ENCODE measurements at places on chromosomes 12 and 14.

DNA sequence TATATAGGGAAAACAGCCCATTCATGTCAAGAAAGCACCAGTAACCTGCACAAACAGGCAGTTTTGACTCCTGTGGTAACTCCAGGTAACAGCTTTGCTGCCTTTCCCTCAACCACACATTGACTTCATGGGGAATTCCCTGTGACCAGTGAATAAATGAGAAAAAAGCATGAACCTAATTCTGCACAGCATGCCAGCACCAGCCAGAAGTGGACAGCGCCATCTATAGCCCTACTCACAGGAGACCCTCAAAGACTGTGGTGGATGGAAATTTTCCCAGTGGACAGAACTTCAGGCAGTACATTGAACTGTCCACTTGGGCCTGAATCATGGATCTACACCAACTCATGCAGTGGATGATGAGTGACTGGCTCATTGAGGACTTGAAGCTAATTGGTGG is 152.1 kb downstream of the SLC8A3 start:
- H3K36me3 ChIP-seq, result no peaks in the 10 kb centered on the region
- no peaks in the 10 kb centered on the region for H3K4me1 ChIP-seq
- peaks cover 19% of the 10 kb centered on the region for H3K27me3 ChIP-seq
- H3K27ac ChIP-seq, result no peak overlapping the region
- H3K4me3 ChIP-seq, result no peak overlapping the region
- DNase-seq, result no peak

DNA sequence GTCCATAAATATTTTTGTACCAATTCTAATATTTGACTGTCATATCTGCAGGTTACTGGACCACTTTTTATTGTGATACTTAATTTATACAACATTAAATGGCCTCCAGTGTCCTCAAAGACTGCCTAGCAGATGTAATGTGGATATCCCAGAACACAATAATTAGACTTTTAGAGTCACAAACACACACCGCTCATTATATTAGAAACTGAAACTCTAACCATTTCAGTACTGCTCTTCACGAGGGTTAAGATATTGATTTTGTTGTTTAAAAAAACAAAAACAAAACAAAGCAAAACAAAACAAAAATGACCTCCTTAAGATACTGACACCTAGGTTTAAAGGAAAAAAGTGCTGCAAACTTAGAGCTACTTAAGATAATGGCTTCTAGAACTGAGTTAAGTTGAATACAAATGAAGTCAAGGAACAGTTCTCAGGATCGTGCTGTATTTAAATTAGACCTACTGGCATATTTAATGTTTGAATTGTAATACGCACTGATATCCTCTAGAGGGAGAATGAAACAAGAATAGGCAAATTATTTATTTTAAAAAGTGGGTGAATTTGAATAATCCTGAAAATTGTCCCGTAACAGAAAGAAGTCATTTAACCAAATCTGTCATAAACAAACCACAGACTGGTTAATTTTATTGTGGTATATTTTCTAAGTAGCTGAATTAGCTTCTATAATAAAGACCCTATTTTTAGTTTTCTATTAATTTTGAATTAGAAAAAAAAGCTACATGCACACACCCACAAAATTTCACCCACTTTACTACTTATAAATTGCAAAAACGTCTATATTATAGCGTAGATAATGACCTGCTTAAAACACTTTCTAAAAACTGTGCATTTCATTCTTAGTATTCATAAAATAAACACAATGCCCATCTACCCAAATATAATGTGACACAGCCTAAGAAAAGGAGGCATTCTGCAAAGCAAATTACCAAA is 395.2 kb upstream of the DCN start:
- DNase-seq, result no peak
- H3K27me3 ChIP-seq, result no peaks in the 10 kb centered on the region
- no peak overlapping the region for H3K27ac ChIP-seq

DNA sequence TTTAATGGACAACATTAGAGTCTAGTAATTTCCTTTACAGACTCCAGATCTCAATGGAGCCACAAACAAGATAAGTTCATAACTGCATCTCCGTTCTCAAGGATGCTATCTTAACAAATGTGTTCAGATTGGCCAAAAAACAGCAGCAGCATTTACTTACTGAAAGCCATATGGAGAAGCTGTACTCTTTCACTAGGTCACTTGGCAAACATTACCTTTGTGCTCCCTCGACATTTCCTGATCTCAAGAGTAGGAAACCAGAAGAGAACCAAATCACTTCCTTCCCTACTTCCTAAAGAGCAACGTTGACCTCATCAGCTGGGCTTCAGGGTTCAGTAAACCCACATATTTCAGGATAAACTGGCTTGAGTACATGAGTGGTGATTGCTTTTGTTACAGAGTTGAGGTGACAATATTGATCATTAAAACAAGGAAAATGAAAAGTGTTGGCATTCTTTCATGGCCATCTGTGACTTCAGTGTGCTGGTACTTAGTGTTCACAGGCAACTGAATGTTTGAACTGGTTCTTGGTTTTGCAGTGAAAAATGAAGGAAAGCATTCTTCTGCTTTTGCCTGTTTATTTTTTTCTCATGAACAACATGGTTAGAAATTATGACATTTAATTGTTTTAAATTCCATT is 449.6 kb downstream of the TMEM117 start:
- peaks cover 3% of the 10 kb centered on the region for H3K36me3 ChIP-seq
- DNase-seq, result no peak
- no peaks in the 10 kb centered on the region for H3K27me3 ChIP-seq
- peaks cover 18% of the 10 kb centered on the region for H3K4me1 ChIP-seq
- H3K27ac ChIP-seq, result no peak overlapping the region

DNA sequence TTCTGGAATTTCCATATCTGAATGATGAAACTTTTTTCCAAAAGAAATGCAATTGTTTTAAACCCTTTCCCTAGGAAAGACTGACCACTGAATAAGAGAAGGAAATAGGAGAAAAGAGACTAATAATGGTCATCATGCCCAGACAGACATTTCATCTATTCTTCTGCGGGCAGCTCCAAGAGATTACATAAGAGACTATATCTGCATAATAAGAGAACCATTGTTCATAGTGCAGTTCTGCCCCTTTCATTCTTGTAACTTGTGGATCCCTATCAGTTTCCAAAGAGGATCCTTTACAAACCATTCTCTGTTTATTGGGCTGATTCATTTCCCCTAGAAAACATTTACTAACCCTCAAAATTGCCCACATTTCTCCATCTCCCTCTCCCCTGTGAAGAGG is 197.8 kb downstream of the FSCB start:
- no peaks in the 10 kb centered on the region for H3K4me1 ChIP-seq
- H3K27me3 ChIP-seq, result no peaks in the 10 kb centered on the region
- H3K36me3 ChIP-seq, result no peaks in the 10 kb centered on the region
- DNase-seq, result no peak
- no peak overlapping the region for H3K4me3 ChIP-seq

GRCh38 chr12:53997204-53998109 is 2.5 kb upstream of the HOXC9 start:
- H3K27ac ChIP-seq, result no peak overlapping the region
- no peaks in the 10 kb centered on the region for H3K36me3 ChIP-seq
- peaks cover 96% of the 10 kb centered on the region for H3K27me3 ChIP-seq
- H3K4me1 ChIP-seq, result peaks cover 27% of the 10 kb centered on the region
- no peak for DNase-seq
- H3K4me3 ChIP-seq, result no peak overlapping the region

GRCh38 chr12:132264086-132265010 is 65.0 kb downstream of the GALNT9 start:
- H3K27me3 ChIP-seq, result no peaks in the 10 kb centered on the region
- DNase-seq, result no peak
- no peak overlapping the region for H3K4me3 ChIP-seq
- no peaks in the 10 kb centered on the region for H3K4me1 ChIP-seq

GRCh38 chr12:57029457-57029856 is 13.1 kb upstream of the TAC3 start:
- no peak for DNase-seq
- no peak overlapping the region for H3K27ac ChIP-seq
- no peak overlapping the region for H3K4me3 ChIP-seq
- no peaks in the 10 kb centered on the region for H3K36me3 ChIP-seq

DNA sequence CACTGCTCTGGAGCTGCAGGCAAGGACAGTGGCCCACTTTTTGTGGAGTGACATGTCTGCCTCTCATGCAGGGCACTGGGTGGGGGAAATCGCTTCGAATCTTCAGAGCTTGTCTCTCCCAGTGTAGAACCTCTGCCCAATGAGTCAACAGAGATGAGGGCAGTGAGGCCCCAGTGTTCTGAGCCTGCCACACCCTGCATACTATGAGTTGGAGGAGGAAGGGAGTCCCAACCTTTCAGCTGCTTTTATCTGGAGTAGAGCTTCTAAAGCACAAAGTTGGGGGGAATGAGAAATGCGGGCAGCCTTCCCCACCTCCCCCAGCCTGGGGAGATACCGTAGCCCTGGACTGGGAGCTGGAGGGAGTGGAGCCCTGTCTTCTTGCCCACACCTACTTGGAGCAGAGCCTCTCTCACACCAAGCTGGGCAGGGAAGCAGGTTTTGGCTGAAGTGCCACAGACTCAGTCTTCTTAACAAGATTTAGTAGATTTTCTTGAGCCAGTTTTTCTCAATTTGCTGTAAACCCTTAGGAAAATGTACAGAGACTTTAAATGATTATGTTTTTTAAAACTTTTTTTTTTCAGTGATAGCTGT is 159.1 kb downstream of the ADGRD1 start:
- H3K4me1 ChIP-seq, result no peaks in the 10 kb centered on the region
- no peak overlapping the region for H3K27ac ChIP-seq
- H3K36me3 ChIP-seq, result no peaks in the 10 kb centered on the region
- no peak overlapping the region for H3K4me3 ChIP-seq
- no peaks in the 10 kb centered on the region for H3K27me3 ChIP-seq

DNA sequence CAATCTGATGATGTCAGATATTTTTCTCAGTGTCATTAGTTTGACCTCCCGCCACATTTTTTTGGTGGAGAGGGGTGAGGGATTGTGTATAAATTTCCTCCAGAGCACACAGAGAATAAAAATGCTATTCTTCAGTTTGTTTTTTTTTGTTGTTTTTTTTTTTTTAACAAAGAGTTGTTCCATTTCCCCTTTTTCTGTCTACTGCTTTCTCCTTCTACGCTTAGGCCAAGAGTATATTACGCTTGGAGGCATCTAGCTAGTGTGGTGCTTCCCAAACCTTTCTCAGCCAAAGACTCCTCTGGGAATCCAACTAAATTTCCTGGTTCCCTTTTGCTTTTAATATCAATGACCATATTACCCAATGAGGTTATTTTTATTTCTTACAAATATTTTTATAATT is 465.6 kb downstream of the ZFP36L1 start:
- H3K27ac ChIP-seq, result no peak overlapping the region
- DNase-seq, result no peak
- no peak overlapping the region for H3K4me3 ChIP-seq
- H3K4me1 ChIP-seq, result no peaks in the 10 kb centered on the region
- no peaks in the 10 kb centered on the region for H3K27me3 ChIP-seq

DNA sequence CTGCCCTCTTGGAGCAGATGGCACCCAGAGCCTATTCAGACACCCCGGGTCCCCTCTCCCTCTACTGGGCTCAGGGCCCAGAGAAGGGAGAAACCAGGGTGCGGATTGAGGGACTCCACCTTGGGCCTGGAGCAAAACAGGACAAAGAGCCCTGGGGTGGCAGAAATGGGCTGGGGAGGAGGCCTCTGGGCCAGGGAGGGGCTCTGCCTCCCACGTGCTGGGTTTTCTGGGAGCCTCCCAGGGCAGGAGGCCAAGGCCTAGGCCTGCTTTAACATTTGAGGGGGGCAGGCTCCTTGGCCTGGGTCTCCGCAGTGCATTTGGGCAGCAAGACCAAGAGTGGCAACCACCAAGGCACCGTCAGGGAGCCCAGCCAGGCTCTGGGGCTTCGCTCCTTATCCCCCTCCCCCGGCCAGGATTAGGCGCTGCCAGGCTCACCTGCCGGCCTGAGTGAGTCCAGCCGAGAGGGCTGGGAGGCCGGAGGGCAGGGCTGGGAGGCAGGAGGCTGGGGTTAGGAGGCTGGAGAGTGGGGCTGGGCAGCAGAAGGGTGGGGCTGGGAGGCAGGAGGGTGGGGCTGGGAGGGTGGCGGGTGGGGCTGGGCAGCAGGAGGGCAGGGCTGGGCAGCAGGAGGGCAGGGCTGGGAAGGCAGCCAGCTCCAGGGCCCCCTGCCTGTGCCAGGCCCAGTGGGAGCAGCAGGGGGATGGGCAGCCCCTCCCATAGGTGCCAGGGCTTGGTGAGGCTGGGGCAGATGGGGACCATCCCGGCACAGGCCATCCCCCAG is 101.8 kb upstream of the EIF5 start:
- no peak for DNase-seq
- H3K27ac ChIP-seq, result no peak overlapping the region

GRCh38 chr14:103638594-103638993 is 9.6 kb downstream of the KLC1 start:
- H3K4me1 ChIP-seq, result peaks cover 36% of the 10 kb centered on the region
- no peaks in the 10 kb centered on the region for H3K27me3 ChIP-seq
- H3K4me3 ChIP-seq, result no peak overlapping the region
- peaks cover 35% of the 10 kb centered on the region for H3K36me3 ChIP-seq
- no peak overlapping the region for H3K27ac ChIP-seq
- no peak for DNase-seq
